Putamen (tissue), 1 donor: ENCODE measurements at places on chromosomes 16 and 17.
A peak's percentile ranks its signal among the peaks of the same experiment; 100 is the strongest.

GRCh38 chr17:74623693-74624093 is at the start of gene CD300E:
CD300E (minus strand) TSS chr17:74623738; CDS start chr17:74623621, 117 bp downstream.
- no peak for DNase-seq

DNA sequence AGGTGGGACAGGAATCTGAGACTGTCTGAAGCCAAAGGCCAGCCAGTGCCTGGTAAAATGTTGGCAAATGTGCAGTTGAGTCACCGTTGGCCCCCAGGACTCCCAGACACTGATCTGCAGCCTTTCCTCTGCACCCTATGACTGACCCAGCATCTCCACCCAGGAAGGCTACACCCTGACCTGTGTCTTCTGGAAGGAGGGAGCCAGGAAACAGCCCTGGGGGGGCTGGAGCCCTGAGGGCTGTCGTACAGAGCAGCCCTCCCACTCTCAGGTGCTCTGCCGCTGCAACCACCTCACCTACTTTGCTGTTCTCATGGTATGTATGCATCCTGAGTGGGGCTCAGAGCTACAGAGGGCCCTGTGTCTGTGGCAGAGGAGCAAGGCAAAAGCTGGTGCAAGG is 24.0 kb downstream of the ADGRG5 start:
- DNase-seq: no peak

DNA sequence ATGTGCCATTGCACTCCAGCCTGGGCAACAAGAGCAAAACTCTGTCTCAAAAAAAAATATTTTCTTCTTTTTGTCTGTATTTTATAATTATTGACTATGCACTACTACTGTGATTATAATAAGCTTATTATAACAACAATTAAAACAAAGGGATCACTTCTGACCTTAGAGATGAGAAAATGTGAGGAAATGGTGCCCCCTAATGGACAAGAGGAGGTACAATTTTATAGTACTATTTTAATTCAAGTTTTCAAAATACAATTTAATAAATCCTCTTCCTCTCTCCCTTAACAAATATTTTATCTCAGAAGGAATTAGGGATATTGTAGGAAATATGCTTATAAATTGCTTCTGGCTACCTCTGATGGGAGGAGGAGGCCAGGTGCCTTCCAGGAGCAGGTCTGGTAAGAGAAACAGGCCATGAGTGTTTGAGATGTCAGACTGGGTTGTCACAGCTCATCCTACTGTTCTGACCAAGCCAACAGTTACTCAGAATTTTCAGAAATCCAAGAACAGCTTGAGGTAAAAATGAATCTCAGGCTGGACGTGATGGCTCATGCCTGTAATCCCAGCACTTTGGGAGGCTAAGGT is 14.0 kb downstream of the VPS53 start:
- no peak for DNase-seq

- DNase-seq: no peak
Observed at GRCh38 chr17:37019117-37019740, 70.5 kb downstream of the AATF start.

- DNase-seq: peak; percentile 78
Observed at GRCh38 chr17:30291543-30292285, at the start of gene BLMH. BLMH (minus strand) TSS chr17:30291944; CDS start chr17:30291819, 125 bp downstream.

DNA sequence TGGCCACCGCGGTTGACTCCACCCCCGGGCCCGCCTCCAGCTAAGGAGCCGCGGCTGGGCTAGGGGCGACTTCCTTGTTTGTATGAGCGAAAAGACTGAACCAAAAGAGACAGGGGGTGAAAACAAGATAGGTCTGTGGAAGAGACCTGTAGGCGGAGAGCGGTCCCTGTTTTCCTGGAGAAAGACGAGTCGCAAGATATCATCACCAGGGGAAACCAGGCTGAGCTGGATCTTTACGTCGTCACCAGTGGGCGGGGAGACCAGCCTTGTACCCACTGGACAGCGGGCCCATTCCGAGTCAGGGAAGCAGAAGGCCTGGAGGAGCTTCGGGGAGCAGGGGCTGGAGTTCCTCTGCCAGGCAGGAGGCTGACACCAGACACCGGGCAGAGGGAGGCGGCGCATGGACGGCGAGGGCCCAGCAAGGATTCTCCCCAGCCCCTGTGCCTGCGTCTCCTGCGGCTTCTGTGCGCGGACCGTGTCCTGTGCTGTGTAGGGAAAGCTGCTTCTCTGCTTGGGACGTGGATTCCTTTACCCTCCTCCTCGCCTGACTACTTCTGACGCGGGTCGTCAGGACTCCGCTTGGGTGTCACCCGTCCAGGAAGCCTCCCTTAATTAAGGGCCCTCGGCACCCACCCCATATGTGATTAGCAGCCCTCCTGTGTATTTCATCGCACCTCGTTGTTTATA is 10.3 kb upstream of the ARL4D start:
- peak; percentile 90 for DNase-seq

GRCh38 chr16:87895641-87896141 is 26.4 kb upstream of the SLC7A5 start:
- no peak for DNase-seq

DNA sequence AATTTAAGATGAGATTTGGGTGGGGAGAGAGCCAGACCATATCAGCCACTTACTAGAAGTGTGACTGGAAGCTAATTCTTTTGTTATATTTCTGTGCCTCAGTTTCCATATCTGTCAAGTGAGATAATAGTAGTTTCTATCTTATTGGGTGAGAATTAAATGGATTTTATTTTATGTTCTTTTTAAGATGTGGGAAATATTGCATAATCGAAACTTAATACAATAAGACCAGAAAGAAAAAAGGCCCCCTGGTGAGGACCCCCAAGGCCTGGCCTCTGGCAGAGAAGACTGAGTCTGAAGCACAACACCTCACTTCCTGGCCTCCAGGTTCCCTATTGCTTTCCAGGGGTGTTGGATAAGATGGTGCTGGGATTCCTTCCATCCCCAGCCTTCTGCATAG is 13.7 kb downstream of the PLCG2 start:
- DNase-seq: no peak

DNA sequence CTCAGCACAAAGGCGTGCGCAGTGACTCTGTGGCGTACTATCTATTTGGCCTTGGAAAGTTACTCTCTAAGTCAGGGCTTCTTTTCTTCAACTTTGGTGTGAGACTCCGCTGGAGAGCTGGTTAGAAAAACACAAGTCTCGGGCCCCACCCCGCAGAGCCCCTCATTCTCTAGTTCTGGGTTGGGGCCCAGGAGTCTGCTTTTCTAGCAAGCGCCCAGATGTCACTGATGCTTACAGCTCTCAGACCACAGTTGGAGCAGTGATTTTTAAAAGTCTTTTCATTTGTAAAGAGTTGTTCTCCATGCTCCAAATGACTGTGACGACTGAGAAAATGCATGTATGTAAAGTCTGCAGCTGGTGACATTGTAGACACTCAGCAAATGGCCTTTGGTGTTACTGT is 582.3 kb downstream of the WWOX start:
- DNase-seq: no peak

DNA sequence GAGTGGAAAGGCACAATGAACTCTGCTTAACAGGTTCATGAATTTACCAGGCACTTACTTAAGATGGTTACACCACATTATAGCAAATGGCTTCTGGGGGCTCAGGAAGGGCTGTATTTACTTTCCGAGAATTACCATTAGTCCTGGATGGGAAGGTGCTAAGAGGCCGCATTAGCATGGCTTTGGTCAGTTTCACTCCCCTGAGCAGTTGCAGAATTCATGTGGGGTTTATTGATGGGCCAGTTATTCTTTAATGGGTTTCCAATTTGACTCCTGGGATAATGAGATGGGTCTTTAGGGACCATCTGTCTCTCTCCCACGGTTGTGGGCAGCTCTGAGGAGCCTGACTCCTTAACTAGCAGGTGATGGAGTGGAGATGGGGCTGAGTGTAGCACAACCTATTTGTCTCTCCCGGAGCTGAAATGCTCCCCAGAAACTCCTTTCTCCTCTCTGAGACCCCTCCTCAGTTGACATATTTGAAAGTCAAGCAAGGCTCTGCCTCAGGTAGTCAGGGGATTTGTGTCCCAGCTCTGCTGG is 652.5 kb downstream of the HS3ST4 start:
- no peak for DNase-seq

- no peak for DNase-seq
Observed at GRCh38 chr16:83940630-83941378, 12.2 kb upstream of the OSGIN1 start.

DNA sequence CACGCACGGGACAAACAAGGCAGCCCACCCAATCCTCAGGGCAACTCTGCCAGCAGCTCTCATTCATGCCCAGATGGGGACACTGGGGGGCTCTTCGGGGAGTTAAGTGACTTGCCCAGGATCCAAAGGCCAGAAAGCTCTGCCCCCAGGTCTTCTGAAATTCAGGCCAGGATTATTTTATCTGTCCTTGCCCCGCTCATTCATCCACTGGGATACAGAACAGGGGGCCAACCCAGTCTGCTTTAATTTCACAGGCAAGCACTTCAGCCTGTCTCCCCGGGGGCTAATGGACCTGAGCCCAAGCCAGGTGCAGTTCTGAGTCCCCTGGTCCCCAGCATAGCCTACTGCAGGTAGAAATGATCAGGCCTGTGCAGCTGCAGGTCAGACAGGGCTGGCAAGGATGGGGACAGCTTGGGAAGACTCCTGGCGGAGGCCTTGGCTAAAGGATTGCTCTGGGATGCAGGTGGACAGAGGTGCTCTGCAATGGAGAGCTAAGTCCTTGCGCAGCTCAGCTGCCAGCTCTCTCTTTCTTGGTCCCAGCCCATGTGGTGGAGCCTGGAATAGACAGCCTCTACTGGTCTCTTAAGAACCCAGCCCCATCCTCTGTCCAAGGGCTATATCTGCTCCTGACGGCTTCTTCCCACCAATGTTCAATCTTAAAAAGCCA is 766 bp upstream of the B3GNT9 start:
- no peak for DNase-seq

- no peak for DNase-seq
Observed at GRCh38 chr16:87966685-87967185, 15.5 kb downstream of the BANP start.

GRCh38 chr16:27417047-27417671 is 15.2 kb downstream of the IL21R start:
- no peak for DNase-seq

DNA sequence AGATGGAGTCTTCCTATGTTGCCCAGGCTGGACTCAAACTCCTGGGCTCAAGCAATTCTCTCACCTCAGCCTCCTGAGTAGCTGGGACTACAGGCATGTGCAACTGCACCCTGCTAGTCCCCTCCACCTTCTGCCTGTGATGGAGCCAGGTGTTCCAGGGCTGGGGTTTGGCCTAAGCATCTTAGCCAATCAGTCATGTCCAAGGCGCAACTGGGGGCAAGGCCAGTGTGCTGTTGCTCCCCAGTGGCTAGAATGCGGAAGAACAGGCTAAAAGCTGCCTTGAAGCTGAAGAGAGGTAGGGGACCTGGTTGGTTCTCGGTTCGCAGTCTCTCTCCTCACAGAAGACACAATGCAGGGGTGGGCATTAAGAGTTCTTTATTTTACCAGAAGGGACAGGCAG is 18.6 kb downstream of the FLOT2 start:
- DNase-seq: no peak

GRCh38 chr17:50055055-50055425 is 870 bp upstream of the ITGA3 start:
- no peak for DNase-seq

DNA sequence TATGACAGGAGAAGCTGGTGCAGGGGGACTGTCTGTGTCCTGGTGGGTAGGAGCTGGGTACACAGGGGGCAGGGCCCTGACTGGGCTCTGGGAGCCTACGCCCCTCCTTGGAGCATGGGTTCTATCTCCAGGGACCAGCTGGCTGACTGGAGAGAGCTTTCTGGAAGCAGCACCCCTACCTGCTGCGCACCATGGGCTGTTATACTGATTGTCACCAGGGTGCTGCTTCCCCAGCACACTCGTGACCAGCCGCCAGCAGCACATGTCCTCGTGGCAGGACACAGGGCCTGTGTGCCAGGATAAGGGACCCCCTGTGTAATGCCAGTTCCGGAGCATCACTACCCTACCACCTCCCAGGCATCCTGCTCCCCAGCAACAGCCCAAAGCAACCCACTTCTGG is 106.0 kb downstream of the AMFR start:
- no peak for DNase-seq

GRCh38 chr16:86347090-86347489 is 163.2 kb upstream of the FOXF1 start:
- DNase-seq: no peak

- DNase-seq: peak; percentile 52
Observed at GRCh38 chr16:73713778-73714495, 582.7 kb upstream of the PSMD7 start.

- DNase-seq: peak; percentile 70
Observed at GRCh38 chr17:46947216-46947615, 24.3 kb downstream of the GOSR2 start.

DNA sequence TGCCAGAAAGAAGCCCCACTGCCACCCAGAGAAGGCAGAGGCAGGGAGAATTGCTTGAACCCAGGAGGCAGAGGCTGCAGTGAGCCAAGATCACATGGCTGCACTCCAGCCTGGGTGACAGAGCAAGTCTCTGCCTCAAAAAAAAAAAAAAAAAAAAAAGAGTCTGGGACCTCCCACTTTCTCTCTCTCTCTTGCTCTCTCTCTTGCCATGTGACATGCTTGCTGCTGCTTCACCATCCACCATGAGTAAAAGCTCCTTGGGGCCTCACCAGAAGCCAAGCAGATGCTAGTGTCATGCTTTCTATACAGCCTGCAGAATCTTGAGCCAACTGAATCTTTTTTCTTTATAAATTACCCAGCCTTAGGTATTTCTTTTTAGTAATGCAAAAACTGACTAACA is 21.5 kb upstream of the SRSF1 start:
- no peak for DNase-seq

DNA sequence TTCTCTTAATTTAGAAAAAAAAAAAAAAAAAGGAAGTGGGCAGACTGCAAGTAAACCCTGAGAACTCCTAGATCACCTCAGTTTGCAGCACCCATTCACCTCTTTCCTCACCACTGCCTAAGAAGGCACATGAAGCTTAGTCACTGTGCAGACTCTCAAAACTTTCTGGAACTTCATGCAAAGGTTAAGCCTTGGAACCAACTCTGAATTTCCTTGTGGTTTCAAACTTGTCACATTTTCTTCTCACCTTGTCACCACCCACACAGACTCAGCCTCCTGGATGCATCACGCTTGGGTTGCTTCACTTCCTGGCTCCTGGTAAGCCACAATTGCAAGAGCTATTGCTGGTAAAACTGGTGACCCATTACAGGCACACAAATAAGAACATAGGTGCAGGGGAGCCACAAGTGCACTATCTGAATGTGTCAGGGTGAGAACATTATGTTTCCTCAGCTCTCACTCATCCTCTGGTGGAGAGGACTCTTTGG is 15.0 kb upstream of the CPD start:
- DNase-seq: peak; percentile 60

DNA sequence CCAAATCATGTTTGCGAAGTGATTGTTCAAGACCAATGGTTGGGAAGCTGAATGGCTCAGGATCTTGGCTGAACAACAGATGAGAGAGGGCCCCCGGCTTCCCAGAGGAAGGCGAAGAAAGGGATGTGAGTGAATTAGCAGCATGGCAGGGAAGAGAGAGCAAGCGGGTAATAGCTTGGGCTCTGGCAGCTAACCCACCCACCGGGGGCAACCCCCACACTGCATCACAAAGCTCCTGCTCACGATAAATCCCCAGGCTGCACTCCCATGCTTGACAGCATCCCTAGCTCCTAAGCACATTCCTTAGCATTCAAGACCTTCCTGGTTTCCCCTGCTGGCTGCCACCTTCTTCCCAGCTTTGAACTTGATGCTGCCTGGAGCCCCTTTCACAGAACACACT is 26.2 kb upstream of the EMP2 start:
- DNase-seq: peak; percentile 34

- no peak for DNase-seq
Observed at GRCh38 chr16:67429053-67429798, 1.7 kb upstream of the HSD11B2 start.

GRCh38 chr17:63285551-63285950 is 160.6 kb downstream of the CYB561 start:
- no peak for DNase-seq
